ENCODE measurements at places on chromosomes 12 and 14.
A peak's percentile ranks its signal among the peaks of the same experiment; 100 is the strongest.

DNA sequence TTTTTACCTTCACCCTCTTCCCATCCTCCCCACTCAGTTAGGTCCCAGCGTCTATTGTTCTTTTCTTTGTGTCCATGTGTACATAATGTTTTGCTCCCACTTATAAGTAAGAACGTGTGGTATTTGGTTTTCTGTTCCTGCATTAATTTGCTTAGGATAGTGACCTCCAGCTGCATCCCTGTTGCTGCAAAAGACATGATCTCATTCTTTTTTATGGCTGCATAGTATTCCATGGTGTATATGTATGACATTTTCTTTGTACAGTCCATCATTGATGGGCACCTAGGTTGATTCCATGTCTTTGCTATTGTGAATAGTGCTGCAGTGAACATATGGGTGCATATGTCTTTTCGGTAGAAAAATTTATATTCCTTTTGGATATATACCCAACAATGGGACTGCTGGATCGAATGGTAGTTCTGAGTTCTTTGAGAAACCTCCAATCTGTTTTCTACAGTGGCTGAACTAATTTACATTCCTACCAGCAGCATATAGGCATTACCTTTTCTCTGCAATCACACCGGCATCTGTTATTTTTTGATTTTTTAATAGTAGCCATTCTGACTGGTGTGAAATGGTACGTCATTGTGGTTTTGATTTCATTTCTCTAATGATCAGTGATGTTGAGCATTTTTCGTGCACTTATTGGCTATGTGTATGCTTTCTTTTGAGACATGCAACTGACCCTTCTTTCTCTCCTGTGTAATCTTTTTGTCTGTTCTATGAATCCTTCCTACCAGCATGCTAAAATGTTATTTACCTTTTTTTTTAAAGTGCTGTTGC, 279.7 kb upstream of the AMIGO2 start:
- DNase-seq = no peak

GRCh38 chr12:1668833-1669543, 21.9 kb upstream of the ADIPOR2 start:
- DNase-seq = no peak

- DNase-seq = no peak
Measured at GRCh38 chr14:105641075-105641937, 114.9 kb downstream of the TMEM121 start.

- DNase-seq = peak; percentile 2
Measured at GRCh38 chr12:59780605-59781135, 184.8 kb downstream of the SLC16A7 start.

DNA sequence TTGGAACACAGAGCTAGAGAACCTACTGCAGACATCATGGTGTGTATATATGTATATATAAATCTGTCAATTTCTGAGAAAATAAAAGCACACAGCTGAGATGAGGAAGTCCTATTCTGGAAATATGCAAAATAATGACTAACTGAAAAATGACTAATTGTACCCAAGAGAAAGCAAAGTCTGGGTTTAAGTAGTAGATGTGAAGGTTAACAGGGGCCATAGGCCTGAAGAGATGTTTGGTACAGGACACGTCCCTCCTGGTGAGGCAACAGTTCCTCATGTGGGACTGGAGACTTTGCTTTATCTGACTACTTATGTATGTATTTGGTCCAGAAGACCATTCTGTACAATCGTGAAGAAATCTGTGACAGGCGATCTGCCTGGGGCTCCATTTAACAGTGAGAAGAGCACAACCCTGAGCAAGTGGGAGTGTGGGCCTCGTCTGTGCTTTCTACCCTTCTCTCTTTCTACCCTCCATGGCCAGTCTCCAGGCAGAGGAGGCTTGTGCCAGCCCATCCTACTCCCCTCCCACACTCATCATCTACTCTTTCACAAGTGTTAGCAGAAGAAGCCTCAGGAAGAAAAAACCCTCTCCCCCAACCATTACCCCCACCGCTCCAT, 67.5 kb downstream of the SLC41A2 start:
- no peak for DNase-seq

GRCh38 chr12:4829161-4829792, 80.4 kb upstream of the KCNA1 start:
- no peak for DNase-seq

- DNase-seq = no peak
Measured at GRCh38 chr12:75666939-75667334, 155.5 kb upstream of the KRR1 start.

DNA sequence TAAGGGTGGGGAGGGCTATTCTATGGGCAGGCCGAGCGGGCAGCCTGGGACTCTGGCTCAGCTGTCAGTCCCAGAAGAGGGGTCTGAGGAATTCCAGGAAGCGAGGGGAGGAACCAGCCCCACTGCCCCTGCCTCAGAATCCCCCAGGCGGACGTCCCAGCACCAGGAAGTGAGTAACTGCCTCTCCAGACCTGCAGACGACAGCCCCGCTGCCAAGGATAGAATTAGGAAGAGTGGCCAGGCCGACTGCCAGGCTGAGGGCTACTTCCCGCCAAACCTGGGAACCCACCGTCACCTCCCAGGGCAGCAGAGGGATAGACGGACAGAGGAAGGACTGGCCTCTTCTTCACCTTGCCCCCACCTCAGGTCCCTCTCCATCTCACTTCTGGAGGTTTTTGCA, 6.7 kb upstream of the BDKRB2 start:
- DNase-seq = no peak

DNA sequence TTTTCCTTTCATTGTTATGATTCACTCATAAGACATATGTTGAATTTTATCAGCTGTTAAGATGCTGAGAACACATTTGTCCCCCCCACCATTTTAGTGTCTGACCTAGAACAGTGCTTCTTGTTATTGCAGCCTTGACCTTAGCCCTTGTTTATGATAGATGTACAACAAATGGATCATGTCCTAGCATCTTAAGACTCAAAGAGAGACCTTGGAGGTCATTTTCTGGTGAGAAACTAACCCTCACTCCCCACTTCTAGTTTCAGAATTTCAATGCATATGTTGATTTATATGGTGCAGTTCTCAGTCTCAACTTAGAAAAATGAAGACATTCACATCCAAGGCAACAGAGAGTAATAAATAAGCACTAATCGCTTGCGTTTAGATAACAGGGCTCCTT, 391.2 kb downstream of the AEBP2 start:
- DNase-seq = no peak

DNA sequence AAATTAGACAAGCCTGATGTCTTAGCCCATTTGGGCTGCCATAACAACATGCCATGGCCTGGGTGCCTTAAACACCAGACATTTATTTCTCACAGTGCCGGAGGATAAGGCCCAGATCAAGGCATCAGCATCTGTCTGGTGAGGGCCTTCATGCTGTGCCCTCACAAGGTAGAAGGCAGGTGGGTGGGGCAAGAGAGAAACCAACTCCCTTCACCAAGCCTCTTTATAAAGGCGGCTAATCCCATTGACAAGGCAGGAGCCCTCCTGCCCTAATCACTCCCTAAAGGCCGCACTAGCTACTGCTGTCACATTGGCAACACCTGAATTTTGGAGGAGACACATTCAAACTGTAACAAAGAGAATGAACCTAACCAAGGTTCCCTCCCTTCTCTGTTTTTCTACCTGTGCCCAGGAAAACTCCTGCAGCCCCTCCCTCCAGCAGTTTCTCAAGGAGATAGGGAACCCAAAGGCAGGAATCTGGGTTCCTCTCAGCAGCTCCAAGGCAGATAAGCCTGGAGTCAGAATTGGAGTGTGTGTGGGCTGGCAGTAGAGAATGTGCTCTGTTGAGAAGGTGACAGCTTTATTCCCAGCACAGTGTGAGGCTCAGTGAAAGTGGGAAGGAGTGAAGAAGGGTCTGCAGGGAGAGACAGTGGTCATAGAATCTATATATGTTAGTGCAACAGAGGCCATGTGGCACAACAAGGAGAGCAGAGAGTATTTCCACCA, 21.7 kb upstream of the GPATCH2L start:
- DNase-seq = no peak

- DNase-seq = no peak
Measured at GRCh38 chr14:101088395-101088667, 184.8 kb upstream of the RTL1 start.

DNA sequence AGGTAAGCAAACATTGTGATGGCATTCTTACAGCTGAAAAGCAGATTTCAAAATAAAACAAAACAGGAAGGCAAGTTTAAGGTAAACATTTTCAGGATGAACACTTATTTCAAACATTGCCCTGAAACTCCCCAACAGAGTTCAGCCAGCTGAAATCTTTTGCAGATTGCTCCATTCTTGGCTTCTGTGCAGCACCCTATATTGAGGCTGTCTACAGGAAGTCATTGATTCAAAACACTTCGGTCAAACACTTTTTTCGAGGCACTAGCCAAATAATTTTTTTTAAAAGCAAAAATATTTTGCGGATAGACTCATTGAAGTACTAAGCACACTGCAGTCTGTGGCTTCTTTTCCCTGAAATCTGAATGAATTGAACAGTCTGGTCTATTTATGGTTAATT, 318.1 kb upstream of the PDE3A start:
- DNase-seq = no peak

DNA sequence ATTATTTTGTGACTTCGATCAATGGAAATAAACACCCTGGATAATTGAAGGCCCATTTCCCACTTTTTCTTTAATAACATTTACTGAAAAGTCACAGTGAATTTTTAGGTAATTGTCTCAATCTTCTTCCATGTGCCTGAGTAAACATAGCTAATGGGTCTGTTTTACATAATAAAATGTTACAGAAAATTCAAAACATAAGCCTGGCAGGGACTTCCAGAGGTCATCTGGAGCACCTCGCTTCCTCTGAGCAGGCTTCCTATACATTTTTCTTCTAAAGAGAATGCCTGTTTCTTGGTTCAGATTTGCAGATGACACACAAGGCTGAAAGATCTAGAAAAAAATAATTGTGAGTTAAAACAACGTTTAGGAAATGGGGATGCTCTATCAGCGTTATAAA, 183.8 kb upstream of the PDE3A start:
- DNase-seq = no peak

Measured in NCI-H526 (cell line).